Stimulated activated CD8-positive, alpha-beta memory T cell treated with anti-CD3 and anti-CD28 coated beads, Interleukin-4, amount 100 ng/mL, for 24 hours (primary cell): ENCODE measurements at places on chromosomes 3 and 15.

DNA sequence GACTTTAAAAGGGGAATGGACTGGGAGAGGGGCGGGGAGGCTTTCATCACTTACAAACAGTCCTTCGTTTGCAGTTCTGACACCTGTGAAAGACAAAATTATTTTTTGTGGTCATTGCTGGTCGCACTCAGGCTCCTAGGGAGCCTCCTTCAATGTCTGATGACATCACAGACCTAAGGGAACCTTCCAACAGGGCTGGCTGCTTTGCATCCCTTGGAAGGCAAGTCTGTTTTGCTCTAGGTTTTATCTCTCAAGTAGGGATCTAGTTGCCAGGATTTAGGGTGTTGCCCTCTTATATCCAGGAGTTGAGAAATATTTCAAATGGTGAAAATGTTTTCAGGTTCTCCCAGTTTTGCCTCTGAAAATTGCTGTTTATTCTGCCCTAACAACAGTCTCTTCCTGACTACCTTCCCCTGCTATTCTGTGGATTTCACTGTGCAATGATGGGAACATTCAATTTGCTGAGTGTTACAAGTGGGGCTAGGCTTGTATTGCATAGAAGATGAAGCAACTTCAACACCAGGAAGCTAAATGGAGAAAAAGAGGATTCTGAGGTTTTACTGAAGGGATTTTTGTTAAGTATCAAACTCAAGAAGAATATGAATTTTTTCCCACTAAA, 75.9 kb upstream of the ARRDC4 start:
- no peak for DNase-seq

- DNase-seq, result no peak
Measured at GRCh38 chr15:70936326-70936725, 43.7 kb downstream of the LRRC49 start.

GRCh38 chr3:105423397-105423796, 56.7 kb downstream of the ALCAM start:
- no peak for DNase-seq

- DNase-seq, result no peak
Measured at GRCh38 chr3:126480861-126481260, 5.2 kb upstream of the ZXDC start.

- no peak for DNase-seq
Measured at GRCh38 chr3:177146646-177147045, 50.6 kb downstream of the TBL1XR1 start.

GRCh38 chr3:47315069-47315647, 32.4 kb downstream of the KLHL18 start:
- no peak for DNase-seq

- no peak for DNase-seq
Measured at GRCh38 chr3:24471486-24471885, 23.2 kb downstream of the THRB start.

- no peak for DNase-seq
Measured at GRCh38 chr3:195762249-195762585, 41.4 kb downstream of the MUC20 start.

DNA sequence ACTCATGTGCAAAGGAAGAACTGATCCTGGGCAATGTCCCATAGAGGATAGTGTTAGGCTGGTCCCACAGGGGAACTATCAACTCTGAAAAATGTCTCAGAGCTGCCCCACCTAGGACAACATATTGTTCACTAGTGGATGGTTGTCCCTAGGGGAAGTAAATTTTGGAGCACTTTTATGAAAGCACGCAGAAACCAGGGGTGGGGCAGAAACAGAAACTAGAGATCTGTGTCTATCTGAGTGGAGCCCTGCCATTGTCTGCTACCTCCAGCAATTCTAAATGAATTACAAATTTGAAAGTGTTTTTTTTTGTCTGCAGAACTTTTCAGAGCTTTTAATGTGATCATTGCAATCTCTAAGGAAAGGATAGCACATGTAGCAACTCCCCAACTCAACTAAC, 357.1 kb upstream of the PROK2 start:
- no peak for DNase-seq

DNA sequence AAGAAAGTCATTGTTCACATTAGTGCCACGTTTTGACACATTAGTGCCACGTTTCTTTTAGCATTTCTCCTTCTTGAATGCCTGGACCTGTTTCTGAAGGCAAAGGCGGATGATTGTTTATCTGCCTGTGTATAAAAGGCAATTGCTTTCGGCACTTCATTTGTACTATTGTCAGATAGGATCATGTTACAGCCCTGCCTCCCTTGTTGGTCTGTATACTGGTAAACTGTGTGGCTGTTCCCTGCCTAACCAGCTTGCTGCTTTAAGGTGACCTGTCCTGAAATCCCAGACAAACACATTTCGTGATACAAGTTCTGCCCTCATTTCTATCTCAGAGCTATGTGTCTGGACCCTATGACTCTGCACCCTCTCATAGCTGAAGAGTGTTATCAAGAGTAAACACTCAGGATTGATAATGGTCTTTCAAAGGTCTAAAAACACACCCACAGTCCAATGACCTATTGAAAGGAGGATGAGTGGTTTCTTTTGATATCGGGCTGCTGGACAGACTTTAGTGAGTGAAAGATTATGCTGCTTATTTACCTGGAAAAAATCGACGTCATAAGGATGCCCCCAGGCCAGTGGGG, 276.3 kb upstream of the MCTP2 start:
- DNase-seq, result no peak

DNA sequence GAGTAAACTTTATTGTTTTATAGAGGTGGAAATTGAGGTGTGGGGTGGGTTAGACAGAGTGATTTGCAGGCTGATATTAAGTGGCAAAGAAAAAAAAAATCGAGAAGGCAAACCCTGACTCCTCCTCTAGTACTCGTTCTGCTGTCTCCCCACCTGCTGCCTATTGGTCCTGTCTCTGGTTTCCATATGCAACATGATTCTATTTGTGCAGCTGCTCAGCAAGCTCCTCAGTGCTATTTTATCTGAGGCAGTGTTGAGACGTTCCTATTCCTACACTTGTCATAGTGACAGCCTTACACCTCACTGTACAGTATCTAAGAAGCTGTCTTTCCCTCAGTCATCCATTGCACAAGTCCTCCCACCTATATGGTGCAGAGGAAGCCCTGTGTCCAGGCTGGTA, 45.1 kb downstream of the RSL24D1 start:
- no peak for DNase-seq

- DNase-seq, result no peak
Measured at GRCh38 chr3:61371123-61371522, 119.9 kb upstream of the FHIT start.

DNA sequence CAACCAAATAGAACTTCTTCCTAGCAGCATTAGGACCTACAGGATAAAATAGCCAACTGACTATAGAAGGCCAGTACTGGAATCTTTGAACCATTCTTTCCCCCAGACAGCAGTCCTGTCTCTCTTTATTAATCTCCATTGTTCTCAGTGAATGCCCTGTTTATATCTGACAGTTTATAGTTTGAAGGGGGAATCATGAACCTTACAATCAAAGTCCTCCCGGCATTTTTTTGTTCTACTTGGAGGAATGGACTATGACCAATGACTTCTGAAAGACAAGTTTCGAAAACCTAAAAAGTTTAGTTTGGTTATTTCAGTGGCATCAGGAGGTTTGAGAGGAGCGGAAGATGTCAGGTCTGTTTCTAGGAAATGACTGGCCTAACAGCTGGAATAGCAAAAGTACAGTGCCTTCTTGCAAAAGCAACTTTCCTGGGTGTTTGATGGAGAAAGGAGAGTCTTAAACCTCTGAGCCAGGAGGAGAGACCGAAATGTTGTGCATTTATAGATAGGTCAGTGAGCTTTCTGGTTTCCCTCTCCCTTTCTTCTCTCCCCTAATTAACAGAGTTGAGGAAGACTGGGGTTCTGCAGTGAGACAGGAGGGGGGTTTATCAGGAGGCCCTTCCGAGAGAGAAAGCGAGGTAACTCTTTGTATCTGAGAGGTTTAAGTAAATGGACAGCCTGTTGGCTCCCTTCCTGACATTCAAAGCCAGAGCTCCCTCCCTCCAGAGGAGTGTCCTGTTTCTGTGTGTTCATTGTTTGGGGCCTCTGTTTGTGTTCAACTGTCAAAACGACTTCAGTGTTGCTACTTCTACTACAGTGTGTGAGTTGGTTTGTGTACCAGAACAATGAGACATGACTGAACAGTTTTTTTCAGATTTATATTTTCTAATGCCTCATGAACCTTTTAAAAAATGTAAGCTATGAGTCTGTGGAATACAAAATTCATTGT, 383.0 kb upstream of the RARB start:
- DNase-seq, result no peak

GRCh38 chr3:129558081-129558771, 15.3 kb downstream of the H1-8 start:
- DNase-seq, result no peak

DNA sequence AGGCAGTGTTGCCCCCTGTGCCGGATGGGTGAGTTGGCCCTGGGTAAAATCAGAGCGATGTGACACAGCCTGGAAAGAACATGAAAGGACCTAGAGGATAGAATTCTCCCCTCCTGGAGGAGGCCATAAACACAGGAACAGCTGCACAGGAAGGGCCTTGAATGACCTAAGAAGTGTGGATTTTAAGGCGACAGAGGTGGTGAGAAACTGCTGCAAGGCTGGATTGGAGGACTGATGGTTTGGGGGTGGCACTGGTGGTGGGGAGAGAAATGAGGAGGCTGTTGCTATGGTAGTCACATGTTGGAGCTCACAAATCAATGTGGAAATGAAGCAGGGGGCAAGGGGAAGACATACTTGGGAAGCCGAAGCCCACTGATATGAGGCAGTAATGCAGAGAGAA, 13.8 kb downstream of the XIRP1 start:
- DNase-seq, result no peak

DNA sequence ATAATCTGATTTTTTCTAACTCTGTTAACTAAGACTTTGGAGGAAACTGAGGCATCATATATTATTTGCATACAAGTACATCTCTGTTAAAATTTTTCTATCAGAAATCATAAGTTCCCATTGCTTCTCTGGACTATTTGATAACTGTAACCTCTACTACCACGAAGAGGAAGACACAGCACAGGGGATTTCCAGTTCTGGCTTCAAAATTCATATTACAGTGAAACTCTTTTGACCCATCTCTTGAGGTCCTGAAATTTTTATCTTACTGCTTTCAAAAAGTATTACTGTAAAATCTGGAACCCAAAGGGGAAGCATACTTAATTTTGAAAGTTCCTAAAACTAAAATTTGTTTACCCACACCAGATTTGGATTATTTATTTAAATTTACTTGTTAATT, 4.2 kb downstream of the PLSCR1 start:
- no peak for DNase-seq

- DNase-seq, result no peak
Measured at GRCh38 chr3:188589071-188589470, 435.1 kb downstream of the LPP start.

DNA sequence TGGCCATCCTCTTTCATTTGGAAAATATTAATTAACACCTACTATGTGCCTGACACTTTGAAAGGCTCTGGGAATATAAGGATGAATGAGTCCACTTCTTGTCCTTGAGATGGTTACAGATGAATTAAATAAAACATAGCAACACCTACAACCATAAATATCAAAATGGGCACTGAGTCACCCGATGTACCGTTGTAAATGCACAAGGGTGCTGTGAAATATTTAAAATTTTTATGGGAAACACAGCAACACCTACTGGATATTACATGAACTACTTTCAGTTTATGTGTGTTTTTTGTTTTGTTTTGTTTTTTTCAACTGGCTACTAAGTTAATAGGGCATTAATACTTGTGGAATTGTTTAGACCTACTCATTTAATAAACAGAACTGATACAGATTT, 239.0 kb upstream of the NAALADL2 start:
- no peak for DNase-seq

DNA sequence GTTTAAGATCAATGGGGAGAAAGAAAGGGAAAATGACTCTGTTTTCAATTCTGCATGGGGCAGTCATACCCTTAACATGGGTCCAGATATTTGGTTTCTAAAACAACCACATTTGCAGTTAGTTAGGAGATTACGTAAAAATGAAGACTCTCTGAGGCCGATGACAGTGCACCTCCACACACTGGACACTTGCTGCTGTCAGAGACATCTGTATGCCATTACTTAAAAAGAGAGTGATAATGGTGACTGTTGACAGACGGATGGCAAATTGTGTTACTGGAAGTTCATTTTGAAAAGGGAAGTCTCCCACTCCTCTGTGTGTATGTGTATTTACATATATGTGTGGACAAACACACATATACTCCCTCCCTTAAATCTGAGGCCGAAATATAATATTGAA, 304.5 kb upstream of the SEMA6D start:
- DNase-seq, result no peak

DNA sequence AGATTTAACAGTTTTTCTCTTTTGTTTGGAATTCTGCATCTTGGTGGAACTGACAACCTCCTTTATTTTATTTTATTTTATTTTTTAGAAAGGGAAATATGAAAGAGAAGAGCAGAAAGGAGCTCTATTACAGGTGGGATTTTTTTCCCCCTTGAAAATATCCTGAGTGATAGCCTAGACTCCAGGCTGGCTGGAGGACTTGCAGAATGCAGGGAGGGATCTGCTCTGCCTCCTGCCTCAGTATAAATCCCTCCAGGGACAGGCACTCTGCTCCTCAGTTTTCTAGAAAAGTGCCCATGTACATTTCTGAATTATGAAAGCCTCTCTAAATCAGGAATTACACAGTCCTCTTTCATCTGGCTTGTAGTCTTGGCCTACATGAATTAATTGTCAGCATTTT, 173.7 kb downstream of the TMEM108 start:
- DNase-seq, result no peak

- DNase-seq, result no peak
Measured at GRCh38 chr3:196633555-196634151, 5.8 kb upstream of the NRROS start.

GRCh38 chr15:41809526-41810220, 18.2 kb upstream of the JMJD7 start:
- no peak for DNase-seq

- no peak for DNase-seq
Measured at GRCh38 chr3:4001976-4002375, 202.7 kb downstream of the LRRN1 start.

DNA sequence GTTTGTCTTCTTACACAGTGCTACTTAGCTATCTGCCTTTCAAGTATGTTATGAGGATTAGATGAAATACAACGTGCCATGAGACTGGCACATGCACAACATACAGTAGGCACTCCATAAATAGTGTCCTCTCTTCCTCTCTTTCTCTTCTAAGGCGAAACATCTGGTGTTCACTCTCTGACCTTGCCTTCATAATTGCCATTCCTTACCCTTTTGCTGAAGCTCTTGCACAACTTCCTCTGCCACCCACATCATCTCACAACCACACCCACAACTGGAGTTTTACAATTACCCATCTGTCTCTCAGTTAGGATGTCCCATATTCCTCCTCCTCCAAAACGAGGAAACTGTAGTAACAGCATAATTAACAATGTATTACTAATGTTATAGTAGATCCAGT, 26.4 kb upstream of the ACP3 start:
- DNase-seq, result no peak

DNA sequence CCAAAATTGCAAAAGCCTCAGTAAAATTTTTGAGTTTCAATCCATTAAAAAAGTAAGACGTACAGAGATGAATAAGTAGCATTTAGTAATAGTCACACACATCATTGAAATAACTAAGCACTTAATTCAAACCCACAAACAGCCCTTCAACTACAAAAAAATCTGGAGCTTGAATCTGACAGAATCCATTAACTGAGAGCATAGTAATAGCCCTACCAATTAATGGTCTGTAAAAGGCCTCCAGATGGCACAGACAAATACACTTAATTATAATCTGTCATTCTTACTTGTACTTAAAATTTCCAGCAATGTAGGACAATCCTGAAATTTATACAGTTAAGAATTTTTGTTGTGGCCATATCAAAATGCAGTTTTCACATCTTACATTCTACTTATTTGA, 246.9 kb downstream of the VGLL3 start:
- no peak for DNase-seq
